ENCODE measurements at places on chromosomes 1 and 21.

DNA sequence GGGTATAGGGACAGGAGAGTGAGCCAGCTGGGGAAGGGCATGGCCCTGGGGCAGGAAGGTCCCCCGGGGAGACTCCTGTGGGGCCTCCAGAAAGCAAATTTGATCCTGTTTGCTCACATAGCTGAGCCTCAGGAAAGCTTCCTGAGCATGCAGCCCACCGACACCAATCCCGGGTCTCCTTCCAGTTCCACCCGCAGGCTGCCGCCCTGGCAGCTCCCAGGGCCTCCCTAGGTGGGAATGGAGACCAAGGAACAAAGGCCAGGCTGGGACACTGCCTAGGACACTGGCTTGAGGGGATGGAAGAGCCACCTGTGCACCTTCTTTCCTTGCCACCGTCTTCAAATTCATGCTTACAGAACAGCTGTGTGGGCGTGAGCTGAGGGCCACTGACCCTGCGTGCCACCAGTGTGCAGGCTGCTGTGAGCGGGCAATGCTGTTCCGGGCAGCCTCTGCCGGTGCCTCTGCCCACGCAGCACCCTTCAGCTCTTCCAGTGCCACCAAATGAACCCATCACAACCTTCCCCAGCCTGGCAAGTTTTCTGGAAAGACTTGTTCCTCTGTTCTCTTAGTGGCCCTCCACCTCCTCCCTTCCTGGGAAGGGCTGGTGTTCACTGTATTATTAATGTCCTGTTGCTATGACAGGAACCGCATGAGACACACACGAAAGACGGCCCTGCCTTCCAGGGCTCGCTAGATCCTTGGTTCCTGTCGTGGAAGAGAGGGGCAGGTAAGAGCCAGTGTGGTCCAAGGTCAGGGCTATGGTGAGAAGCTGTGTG lies 53.6 kb downstream of the ACBD3 start:
- DNase-seq, result no peak

GRCh38 chr1:42456754-42457089 lies 379 bp downstream of the PPCS start:
- DNase-seq, result peak; percentile 57

DNA sequence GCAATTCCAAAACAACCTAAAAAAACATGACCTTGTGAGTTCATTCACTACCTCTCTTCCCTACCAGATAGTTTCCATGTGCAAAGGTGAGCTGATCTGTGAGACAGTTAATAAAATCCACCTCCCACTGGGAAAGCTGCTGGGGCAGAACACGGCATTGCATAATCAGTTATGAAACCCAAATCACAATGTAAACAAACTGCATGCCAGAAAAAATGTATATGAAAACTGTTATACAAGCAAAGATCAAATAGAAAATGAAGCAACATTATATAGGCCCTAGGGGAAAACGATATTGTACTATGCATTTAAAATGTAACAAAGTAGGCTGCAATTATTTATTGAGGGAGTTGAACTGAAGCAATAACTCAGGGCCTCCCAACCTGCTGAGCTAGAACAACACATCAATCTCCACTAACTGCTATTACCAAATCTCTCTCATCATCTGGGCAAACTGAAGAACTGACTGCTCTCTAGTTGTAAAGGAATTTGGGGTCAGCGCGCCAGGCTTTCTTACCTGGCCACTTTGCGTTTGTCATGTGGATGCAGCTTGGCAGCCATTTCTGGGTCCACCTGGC lies 31.0 kb downstream of the TRIT1 start:
- DNase-seq, result peak; percentile 62

GRCh38 chr1:96009831-96010434 lies 711.7 kb upstream of the PTBP2 start:
- DNase-seq, result no peak

GRCh38 chr1:228155596-228156514 lies 6.1 kb downstream of the GJC2 start:
- no peak for DNase-seq

- no peak for DNase-seq
These were observed 11.0 kb downstream of the SLC2A5 start for GRCh38 chr1:9058465-9058864.

- DNase-seq, result peak; percentile 39
These were observed 10.6 kb upstream of the COL6A1 start for GRCh38 chr21:45970674-45971615.

- DNase-seq, result no peak
These were observed 250.6 kb downstream of the ZP4 start for GRCh38 chr1:237640011-237640671.

- DNase-seq, result no peak
These were observed 1.2 kb downstream of the RXRG start for GRCh38 chr1:165443539-165444311.

DNA sequence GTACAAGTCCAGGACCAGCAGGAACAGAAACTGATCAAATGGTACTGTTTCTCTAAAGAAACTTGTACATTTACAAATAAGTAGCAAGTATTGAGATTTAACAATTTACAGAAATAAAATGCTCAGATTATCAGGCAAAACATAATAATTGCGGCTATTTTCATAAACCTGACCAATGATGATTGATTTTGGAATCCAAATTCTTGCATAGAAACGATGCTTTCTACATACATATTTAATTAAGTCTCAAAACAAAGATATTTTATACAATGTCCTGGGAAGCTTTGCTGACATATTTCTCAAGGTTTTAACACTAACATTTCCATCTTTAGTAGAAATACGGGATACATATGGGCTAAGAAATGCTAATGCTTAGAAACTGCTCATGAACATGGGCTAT lies 157.1 kb downstream of the VAV3 start:
- DNase-seq, result no peak

GRCh38 chr1:5976231-5976630 lies 16.0 kb downstream of the NPHP4 start:
- no peak for DNase-seq

DNA sequence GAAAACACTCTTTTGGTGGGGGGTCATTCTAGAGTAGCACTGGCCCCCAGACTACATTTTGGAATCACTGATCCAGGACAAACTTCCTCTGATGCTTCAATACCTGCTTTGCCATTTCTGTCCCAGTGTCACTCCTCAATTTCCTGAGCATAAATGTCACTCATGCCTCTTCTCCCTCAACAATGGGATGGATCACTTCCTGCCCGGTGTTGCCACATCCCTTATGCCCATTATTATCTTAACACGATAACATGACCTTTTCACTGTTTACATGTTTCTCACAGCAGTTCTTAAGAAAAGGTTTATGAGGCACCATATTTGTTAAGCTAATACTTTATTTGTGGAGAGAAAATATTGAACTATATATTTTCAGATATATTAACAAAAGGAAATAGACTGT lies 3.9 kb upstream of the ITLN1 start:
- no peak for DNase-seq

DNA sequence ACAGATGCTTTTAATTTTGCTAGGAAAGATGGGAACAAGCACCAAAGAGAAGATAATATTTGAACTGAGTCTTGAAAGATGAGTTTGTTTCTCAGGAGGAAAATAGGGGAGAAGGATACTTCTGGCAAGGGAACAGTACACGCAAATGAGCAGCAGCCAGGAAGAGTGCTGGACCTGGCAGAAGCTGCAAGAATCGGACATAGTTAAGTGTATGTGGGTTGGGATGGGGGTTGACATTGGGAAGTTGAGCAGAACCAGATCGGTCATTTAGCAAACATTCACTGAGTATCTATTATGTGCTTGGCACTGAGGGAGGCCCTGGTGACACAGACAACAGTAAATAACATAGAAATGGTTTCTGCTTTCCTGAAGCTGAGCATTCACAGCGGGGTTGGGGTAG lies 198.8 kb downstream of the PLPP3 start:
- DNase-seq, result no peak

GRCh38 chr21:36450511-36450910 lies 29.4 kb downstream of the CLDN14 start:
- no peak for DNase-seq

- DNase-seq, result peak; percentile 94
These were observed 30.0 kb downstream of the LRRC3 start for GRCh38 chr21:44485254-44485793.

- no peak for DNase-seq
These were observed 20.2 kb downstream of the KIF17 start for GRCh38 chr1:20697563-20697962.

DNA sequence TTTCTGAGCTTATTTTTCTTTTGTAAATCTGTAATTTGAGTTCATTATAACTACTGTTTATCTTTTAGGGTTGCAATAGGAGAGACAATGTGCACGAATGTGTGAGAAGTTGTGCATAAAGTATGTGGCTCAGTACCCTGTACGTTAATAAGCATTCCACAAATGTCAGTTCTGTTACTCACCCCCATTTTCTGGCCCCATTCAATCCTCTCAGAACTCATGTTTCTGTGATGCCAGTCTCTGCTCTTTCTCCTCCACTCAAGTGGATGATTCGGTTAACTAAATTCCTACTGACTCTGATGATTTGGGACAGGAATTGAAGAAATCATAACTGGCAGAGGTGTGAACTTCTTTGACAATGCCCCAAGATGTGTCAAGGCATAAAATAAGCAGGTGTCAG lies 10.2 kb upstream of the DMRTB1 start:
- no peak for DNase-seq

DNA sequence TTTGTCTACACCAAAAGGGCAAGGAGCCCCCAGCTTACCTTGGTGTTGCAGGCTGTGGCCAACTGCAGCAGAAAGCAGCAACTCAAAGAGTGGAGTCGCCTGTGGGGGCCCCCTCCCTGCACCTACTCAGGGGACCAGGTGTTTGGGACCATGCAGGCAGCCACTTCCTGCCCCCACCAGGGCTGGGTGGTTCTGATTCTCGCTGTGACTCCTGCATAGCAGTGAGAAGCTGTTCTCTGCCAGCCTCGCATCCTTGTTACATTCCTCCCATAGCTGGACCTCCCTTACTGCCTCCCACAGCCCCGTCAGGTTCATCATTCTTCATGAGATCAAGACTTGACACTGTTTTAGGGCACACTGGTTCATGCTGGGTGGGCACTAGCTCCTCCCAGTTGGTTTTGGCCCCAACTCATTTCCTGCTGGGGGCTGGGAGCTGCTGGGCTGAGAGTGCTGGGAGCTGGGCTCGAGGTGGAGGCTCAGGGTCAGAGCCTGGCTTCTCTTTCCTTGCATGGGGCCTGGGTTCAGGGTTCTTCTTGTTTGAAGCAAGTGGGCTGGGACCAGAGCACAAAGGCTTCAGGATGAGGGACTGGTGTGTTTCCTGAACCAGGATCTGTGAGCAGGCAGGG lies 146.9 kb upstream of the C1orf174 start:
- DNase-seq, result no peak

Measured in NCI-H345 (cell line).